ENCODE measurements at places on chromosomes 4 and X.

GRCh38 chrX:103107836-103108235 lies 14.9 kb upstream of the NXF3 start:
- no peak for DNase-seq

- DNase-seq: no peak
These were observed 876.0 kb downstream of the FSTL5 start for GRCh38 chr4:161287678-161288352.

GRCh38 chr4:178811356-178811755 lies 1369.1 kb upstream of the AGA start:
- no peak for DNase-seq

DNA sequence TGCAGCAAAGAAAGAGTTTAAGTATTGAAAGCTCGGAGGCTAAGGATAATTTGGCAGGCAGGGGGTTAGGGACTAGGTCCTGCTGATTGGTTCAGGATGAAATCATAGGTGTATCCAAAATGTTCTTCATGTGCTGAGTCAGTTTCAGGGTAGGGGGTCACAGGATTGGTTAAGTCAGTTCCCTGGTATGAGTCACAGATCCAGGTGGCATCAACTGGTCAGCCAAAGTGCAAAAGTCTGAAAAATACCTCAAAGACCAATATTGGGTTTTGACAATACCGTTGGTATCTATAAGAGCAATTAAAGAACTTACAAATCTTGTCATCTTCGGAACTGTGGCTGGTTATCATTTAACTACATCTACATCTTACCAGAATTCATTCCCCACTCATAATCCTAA lies 25.6 kb upstream of the PRDM8 start:
- DNase-seq: no peak

DNA sequence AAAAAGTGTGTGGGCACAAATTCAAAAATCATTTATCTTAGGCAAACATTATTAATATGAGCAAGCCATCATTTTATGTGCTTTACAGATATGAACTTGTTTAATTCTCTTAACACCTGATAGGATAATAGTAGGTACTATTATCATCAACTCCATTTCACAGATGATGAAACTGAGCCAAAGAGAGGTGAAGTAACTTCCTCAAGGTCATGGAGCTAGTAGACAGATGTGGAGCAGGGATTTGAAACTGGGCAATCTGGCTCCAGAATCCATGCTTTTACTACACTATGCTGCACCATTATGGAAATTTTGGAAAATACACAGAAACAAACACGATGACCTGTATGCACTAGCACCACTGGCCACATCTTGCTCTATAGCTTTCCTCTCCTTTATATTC lies 1.0 kb upstream of the PIN4 start:
- DNase-seq: no peak

DNA sequence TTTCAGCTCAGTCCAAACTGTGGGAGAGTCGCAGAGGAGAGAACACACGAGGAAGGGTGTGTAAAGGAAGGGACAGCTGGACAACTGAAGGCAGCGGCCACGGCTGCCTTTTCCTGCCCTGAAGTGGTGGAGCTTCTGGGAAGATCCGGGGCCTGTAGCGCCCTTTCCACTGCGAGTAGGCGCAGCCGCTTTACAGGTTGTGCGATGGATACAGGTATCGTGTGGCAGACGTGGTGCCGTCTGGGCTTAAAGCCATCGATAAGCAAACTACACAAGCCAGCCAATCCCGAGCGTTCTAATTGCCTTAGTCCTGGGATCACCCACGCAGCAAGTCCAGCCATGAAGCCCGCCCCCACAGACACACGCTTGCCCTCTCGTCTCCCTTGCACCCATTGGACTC lies 15.4 kb downstream of the NKX6-1 start:
- DNase-seq: no peak

- DNase-seq: no peak
These were observed 104.1 kb upstream of the MCF2 start for GRCh38 chrX:139811942-139812629.

DNA sequence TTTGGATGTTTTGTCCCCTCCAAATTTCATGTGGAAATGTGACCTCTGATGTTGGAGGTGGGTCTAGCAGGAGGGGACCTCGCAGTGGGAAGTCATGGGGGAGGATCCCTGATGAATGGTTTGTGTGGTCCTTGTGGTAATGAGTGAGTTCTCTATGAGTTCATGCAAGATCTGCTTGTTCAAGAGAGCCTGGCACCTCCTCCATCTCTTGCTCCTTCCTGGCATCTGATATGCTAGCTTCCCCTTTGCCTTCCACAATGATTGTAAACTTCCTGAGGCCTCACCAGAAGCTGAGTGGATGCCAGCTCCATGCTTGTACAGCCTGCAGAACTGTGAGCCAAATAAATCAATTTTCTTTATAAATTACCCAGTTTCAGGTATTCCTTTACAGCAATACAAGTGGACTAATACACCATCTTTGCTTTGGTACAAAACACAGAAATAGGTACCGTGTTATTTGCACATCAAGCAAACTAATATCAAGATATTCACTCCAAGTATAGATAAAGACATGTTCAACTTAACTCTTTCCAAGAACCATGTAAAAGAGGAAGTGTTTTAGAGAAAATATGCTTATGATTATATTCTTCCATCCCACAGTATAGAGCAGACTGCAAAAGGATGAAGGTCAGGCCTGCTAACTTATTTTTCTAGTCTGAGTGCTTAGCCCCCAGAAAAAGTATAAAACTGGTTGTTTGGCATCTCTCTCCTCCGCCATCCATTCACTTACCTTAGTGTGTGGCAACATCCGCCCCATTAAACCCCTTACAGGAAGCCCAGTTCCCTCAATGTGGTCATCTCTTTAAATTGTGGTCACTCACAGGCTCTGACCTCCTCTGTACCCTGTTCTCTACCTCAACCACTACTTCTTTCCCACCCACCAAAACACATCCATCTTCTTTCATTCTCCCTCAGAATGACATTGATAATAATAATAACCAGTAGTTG lies 6.7 kb downstream of the ARAP2 start:
- DNase-seq: no peak

All from stimulated activated CD4-positive, alpha-beta T cell treated with anti-CD3 and anti-CD28 coated beads, Interleukin-4, amount 100 ng/mL, for 1 hour (primary cell).